Stimulated activated CD4-positive, alpha-beta T cell treated with anti-CD3 and anti-CD28 coated beads, Interleukin-1b, Interleukin-23, amount 100 ng/mL, for 4 hours (primary cell): ENCODE measurements at places on chromosomes 11 and 22.

GRCh38 chr11:58900479-58901420, 38.5 kb upstream of the GLYATL1 start:
- no peak for DNase-seq

GRCh38 chr22:23767673-23768548, at the start of gene CHCHD10:
TSS of gene CHCHD10 (minus strand) at chr22:23767972. CDS start at chr22:23767874, 98 bp downstream.
- DNase-seq, result peak; percentile 60

DNA sequence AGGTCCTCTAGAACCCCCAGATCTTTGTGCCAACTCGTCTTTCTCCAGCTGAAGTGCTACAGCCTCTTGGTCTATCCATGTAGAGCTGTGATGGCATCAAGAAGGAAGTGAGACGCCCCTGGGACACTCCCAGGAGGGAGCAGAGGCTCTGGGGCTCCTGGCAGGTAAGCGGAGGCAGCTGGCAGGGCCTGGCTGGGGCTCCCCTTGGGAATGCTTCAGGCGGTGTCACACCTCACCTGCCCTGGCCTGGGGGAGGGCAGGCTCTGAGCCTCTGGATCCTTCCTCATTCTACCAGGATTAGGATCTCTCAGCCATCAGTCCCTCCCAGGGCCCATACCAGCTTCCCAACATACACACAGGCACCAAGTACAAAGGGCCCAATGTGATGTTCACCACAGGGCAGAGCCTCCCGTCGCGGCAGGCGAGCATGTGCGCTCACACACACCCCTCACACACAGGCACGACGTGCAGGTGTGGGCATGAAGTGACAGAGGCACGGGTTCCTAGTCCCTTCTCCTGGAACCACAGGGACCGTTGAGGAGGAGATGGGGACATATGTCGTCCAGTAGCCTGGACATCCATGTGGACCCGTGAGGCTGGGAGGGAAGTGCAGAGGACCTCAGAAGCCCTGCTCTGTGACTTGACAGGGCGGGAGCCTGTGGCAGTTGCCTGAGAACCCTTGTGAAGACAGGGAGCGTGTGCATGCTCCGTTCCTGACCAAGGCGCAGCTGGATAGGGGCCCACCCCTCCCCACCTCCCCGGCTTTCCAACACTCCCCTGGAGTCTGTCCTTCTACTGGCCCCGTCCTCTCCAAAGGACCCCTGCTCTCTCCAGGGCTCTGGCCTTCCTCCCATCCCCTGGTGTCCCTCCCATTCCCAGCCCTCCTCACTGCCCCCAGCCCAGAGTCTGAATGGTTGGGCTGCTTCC, 32.5 kb downstream of the LMO1 start:
- DNase-seq, result no peak

GRCh38 chr11:80297858-80298632, 857.2 kb upstream of the TENM4 start:
- DNase-seq, result no peak

- DNase-seq, result no peak
Observed at GRCh38 chr11:19447150-19447566, 206.4 kb upstream of the E2F8 start.

GRCh38 chr11:128841461-128842072, 25.5 kb downstream of the KCNJ1 start:
- DNase-seq, result no peak

GRCh38 chr22:38120359-38121110, 10.1 kb upstream of the BAIAP2L2 start:
- DNase-seq, result no peak

DNA sequence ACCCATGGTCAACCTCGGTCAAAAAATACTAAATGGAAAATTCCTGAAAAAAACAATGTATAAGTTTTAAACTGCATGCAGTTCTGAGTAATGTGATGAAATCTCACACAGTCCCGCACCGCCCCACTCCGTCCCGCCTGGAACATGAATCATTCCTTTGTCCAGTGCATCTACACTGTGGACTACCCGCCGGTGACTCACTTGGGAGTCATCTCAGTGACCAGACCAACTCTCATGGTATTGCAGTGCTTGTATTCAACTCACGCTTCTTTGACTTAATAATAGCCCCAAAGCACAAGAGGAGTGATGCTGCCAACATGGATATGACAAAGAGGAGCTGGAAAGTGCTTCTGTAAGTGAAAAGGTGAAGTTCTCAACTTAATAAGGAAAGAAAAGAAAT, 48.8 kb downstream of the ARHGAP32 start:
- peak; percentile 1 for DNase-seq

GRCh38 chr22:47123006-47123826, 360.8 kb downstream of the TBC1D22A start:
- no peak for DNase-seq

DNA sequence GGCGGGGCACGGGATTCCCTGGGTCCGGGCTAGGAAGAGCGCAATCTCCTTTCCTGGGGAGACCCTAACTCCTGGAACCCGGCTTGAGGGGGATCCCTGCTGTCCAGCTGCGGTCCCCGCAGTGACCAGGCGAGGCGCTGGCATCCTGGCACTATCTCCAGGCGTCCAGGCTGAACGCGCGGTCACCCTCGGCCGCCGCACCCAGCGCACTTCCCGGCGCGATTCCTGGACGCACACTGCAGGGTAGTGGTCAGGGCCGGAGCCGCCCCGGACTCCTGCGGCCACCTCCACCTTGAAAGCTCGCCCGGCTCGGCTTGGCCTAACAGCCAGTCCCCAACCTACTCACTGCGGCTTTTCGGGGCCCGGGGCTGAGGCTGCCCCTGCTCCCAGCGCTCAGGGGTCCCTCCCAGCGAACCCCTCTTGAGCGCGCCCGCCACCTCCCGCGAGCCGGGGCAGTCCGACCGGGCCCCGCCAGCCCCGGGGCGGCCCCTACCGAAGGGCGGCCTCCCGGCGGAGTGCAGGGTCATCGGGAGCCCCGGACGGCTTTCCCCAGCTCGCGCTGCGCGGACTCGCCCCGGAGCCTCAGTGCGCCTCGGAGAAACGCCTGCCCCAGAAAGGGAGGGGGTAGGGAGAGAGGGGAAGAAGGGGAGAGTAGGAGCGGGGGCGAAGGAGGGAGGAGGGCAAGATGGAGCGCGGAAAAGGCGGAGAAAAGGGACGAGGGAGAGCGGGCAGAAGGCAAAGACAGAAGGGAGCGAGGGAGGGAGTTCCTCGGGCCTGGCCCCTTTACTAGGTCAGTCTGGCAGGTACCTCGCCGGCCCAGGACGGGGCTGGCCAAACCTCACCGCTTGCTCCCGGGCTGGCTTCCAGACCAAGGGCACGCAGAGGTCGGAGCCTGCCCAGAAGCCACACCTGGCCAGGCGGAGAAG, 1.0 kb downstream of the POU2AF3 start:
- DNase-seq, result no peak

DNA sequence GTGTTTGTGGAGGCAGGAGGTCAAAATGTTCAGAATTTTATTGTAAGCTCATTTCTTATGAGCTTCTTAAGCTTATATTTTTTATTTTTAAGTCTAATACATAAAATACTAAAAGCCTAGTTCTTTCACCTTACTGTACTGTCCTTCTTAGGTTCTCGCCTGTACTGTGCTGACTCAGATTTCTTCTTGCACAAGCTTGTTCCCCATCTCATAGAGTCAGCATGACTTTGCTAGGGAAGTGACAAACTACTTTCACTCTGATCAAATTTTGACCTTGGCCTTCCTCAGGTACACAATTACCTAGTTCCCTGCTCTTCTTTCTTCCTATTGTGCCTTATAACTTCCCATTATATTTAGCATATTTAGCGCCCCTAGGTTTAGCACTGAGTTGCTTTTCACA, 81.5 kb downstream of the STK33 start:
- no peak for DNase-seq
